ENCODE measurements at places on chromosomes 11 and 22. TPM values are rescaled to one million over a fixed set of nuclear protein-coding genes. Genes with fewer than 3 reads are reported as not detected.

The ANGPTL5 gene
- not detected for polyA plus RNA-seq

The FOLR1 gene
- 59.7 TPM for polyA plus RNA-seq

The OR52I2 gene
- not detected for polyA plus RNA-seq

GRCh38 chr11:73233692-73234470 is 15.8 kb downstream of the P2RY2 start:
- no peak for DNase-seq

- DNase-seq = no peak
Observed at GRCh38 chr11:3044004-3044403, 13.2 kb downstream of the CARS1 start.

DNA sequence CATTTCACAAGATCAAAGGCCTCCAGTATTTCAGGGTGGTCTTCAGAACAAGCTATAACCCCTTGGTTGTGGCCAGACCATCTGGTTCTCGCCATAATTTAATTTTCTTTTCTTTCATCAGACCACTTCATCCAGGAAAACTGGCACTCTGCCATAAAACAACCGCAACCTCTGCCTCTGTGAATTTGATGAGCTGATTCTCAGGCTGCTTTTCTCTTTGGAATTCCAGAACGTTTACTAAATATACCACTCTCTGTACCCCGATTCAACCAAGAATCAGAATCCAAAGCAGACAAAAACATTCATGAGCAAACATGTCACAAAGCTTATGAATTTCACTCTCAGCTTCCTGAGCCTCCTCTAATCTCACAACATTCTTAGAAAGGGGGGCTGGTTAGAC is 331.8 kb upstream of the SYN3 start:
- DNase-seq = no peak

- no peak for DNase-seq
Observed at GRCh38 chr22:20953668-20954500, 13.2 kb upstream of the AIFM3 start.

GRCh38 chr11:73347067-73347466 is 29.1 kb upstream of the RELT start:
- DNase-seq = no peak
